Muscle of leg (tissue), 16 donors: ENCODE measurements at places on chromosomes 16 and 17. TPM values are rescaled to one million over a fixed set of nuclear protein-coding genes. Genes with fewer than 3 reads are reported as not detected.
A peak's percentile ranks its signal among the peaks of the same experiment; 100 is the strongest.

Gene TAC4
- 1.5 TPM for polyA plus RNA-seq

Gene PMP22
- 183 TPM for polyA plus RNA-seq

Gene ACSM2A
- polyA plus RNA-seq = 0.61 TPM

Gene CD300H
- polyA plus RNA-seq = not detected

Gene VKORC1
- polyA plus RNA-seq = 61.3 TPM

Gene PLSCR3
- 28.3 TPM for polyA plus RNA-seq

Gene ADAMTS18
- 1.3 TPM for polyA plus RNA-seq

Gene RABEP2
- 14.9 TPM for polyA plus RNA-seq

Gene PYDC1
- polyA plus RNA-seq = not detected

Gene BICDL2
- polyA plus RNA-seq = not detected

Gene TBC1D3C
- not detected for polyA plus RNA-seq

Gene PLA2G15
- 21.0 TPM for polyA plus RNA-seq

Gene ADORA2B
- polyA plus RNA-seq = 3.8 TPM

Gene GPRC5B
- 78.8 TPM for polyA plus RNA-seq

Gene ZP2
- 0.31 TPM for polyA plus RNA-seq

Gene NBR1
- polyA plus RNA-seq = 52.2 TPM

Gene PKMYT1
- polyA plus RNA-seq = 16.0 TPM

Gene HOXB13
- not detected for polyA plus RNA-seq

GRCh38 chr17:57515662-57516211 is 229.4 kb downstream of the CCDC182 start:
- DNase-seq = no peak

GRCh38 chr16:77462894-77463293 is 28.1 kb upstream of the ADAMTS18 start:
- no peak for DNase-seq

GRCh38 chr16:88966986-88967829 is 9.8 kb downstream of the CBFA2T3 start:
- no peak for DNase-seq

- DNase-seq = no peak
Measured at GRCh38 chr16:85990861-85991301, 91.9 kb downstream of the IRF8 start.

- DNase-seq = peak; percentile 74
Measured at GRCh38 chr16:69239851-69240250, 52.9 kb downstream of the SNTB2 start.

GRCh38 chr17:32267690-32268205 is 2.1 kb downstream of the RHBDL3 start:
- no peak for DNase-seq

DNA sequence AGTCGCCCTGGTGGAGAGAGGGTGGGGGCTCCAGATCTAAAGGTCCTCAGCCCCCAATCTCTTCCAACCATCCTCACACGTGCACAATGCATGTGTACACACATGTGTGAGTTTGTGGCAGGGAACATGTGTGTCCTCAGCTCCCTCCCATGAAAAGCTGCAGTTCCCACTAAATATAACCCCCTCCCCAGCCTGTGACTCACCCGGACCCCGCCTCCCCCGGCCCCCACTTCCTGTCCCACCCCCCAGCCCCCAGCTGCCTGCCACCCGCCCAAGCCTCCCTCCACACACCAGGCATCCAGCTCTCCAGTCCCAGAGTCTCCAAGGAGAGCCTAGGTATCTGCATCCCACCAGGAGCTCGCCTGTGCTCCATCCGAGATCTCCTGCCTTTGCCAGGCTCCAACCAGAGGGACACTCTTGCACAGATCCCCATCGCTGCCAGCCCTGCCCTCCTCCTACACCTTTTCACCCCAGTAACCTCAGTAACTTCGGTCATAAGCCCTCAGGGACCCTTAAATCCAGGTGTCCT is 3.9 kb downstream of the DLG4 start:
- peak; percentile 57 for DNase-seq

DNA sequence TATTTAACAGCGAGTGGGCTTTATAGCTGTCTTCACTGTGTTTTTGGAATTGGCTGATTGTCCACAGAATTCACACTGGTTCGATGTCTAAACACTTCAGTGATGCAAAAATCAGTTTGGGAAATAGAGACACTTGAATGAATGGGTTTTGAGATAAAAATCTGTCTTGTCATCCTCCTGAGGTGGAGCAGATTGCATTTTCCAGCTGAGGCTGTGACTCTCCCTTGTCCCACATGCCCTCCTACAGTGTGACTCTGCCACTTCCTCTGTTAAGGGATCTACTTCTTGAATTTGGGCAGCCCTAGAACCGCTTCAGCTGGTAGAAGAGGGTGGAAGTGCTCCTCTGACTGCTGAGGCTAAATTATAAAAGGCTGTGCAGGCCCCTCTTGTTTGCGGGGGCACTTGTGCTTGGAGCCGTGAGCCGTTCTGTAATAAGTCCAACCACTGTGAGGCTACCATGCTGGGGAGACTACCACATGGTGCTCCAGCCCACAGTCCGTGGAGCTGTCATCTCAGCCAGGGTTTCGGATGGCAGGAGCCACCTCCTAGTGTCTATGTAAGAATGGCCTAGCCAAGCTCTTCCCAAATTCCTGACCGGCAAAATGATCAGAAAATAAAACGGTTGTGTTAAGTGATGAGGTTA is 175.9 kb downstream of the SPECC1 start:
- no peak for DNase-seq

- DNase-seq = no peak
Measured at GRCh38 chr17:2799653-2800052, 3.4 kb downstream of the RAP1GAP2 start.

- no peak for DNase-seq
Measured at GRCh38 chr16:19722269-19722952, 4.3 kb downstream of the IQCK start.

DNA sequence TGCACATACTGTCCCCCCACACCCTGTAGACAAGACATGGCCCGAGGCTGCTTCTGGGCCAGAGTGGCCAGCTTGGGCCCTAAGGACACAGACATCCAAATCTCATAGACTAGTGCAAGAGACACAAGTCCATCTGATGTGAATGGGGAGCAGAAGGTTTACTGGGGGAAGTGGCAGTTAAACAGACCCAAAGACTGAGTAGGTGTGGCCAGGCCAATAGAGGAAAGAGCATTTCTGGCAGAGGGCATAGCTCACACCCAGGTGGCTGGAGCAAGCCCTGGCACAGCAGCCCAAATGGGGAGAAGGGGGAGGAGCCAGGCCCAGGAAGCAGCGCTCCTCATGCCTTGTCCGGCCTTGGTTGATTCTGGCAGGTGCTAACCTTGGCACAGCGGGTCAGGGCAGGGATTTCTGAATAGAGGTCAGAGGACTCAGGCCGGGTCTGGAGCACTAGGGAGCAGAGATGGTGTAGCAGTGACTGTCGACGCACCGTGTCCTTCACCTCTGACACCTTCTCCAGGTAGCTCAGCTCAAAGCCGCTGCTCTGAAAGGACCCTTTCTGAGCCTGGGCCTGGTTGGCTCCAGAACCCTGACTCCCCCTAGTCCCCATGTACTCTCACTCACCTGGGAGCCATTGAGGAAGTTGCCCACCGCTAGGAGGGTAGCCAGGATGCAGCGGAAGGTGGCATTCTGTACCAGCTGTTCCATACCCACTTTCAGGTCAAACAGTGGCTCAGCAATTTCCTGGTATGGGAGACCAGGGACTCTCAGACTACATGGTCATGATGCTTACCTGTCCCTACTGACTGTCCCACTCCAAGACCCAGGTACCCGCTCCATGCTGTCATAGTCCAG is 4.1 kb downstream of the TMEM208 start:
- DNase-seq = no peak

DNA sequence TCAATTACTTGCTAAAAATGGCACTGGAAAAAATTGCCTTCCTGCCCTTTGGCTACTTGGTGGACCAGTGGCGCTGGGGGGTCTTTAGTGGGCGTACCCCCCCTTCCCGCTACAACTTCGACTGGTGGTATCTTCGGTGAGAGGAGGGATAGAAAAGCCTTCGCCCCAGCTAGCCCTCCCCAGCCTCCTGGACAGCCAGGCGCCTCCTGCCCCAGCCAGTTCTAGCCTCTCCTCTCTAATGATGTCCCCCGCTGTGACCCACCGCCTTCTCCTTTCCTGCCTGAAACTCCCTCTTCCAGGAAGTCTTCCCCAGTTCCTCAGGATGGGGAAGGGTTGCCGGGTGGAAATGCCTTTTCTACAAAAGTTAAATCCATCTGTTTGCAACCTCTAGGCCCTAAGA is 6.2 kb downstream of the ACE start:
- no peak for DNase-seq

DNA sequence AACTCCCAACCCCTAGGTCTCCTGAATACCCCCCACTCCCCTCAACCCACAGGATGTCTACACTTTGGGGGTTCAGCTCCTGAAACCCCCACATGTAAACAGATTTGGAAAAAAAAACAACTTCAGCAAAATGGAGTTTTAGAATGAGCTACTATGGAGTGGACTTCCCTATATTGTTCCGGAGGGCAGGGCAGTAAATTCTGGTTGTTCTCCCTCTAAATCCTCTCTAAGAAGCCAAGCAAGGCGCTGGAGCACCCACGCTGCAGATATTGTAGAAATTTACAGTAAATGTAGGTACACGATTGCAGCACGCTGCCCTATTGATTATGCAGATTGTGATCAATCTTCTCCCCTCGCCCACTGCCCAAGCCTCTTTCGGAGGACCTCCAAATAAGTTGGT is 8.5 kb upstream of the ZFHX3 start:
- DNase-seq = peak; percentile 37

- no peak for DNase-seq
Measured at GRCh38 chr16:3824121-3824795, 56.3 kb downstream of the CREBBP start.

DNA sequence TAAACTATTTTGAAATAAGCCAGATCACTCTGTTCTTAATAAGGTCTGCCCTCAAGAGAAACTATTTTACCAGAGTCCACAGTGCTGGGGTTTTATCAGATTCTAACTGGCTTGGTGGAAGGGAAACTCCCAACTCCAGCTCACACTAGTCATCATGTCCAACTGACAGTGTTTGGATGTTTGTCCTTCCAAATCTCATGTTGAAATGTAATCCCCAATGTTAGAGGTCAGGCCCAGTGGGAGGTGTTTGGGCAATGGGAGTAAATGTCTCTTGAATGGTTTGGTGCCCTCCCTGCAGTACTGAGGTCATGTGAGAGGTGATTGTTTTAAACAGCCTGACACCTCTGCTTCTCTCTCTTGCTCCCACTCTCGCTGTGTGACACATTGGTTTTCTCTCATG is 1301.0 kb upstream of the CDH8 start:
- DNase-seq = no peak

DNA sequence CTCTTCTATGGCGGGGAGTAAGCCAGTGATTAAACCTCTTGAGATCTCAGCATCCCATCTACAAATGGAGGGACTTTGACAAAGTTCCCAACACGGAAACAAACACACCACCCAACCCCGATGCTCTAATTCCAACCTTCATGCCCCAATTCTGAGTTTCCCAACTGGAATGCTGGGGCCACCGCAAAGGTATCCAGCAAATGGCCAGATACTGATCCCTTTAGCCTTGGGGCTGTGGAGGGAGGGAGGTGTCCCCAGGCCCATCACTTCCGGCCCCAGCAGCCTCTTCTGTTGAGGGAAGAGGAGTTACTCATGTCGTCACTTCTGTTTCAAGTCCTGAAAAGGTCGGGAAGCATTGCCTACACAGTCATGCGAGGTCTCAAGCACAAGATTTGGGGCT is 154.8 kb upstream of the RPH3AL start:
- DNase-seq = no peak

GRCh38 chr17:72479113-72479512 is 358.3 kb downstream of the SOX9 start:
- DNase-seq = no peak

DNA sequence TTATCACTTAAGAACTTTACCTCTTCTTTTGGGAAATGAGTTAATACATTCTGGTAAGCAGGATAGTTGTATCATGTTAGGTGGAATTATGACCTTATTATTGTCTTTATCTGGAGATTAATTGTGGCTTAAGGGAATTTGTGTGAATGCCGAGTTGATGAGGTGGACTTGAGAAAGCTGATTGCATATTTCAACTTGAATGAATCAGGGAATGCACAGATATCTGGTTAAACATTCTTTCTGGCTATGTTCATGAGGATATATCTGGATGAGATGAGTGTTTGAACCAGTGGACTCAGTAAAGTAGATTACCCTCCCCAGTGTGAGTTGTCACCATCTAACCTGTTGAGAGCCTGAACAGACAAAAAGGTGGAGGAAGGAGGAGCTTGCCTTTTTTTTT is 326.1 kb upstream of the GOT2 start:
- no peak for DNase-seq

GRCh38 chr17:4947411-4948165 is 742 bp downstream of the PFN1 start:
- DNase-seq = peak; percentile 82

- DNase-seq = no peak
Measured at GRCh38 chr16:53888222-53888621, 184.3 kb downstream of the FTO start.

GRCh38 chr17:19757536-19758180 is 9.6 kb upstream of the ALDH3A1 start:
- DNase-seq = no peak

GRCh38 chr16:6751191-6751590 is 581.5 kb upstream of the RBFOX1 start:
- DNase-seq = peak; percentile 4

GRCh38 chr16:12600536-12601256 is 203.0 kb downstream of the CPPED1 start:
- DNase-seq = no peak

DNA sequence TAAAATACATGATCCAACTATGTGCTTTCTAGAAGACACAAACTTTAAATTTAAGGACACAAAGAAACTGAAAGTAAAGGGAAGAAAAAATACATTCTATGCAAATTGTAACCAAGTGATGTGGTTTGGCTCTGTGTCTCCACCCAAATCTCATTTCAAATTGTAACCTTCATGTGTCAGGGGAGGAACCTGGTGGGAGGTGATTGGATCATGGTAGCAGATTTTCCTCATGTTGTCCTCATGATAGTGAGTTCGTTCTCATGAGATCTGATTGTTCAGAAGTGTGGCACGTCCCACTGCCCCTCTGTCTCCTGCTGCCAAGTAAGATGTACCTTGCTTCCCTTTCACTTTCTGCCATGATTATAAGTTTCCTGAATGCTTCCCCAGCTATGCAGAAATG is 15.0 kb downstream of the OR1A1 start:
- no peak for DNase-seq

GRCh38 chr16:6573577-6573976 is 759.1 kb upstream of the RBFOX1 start:
- DNase-seq = peak; percentile 4

GRCh38 chr17:29622337-29623282 is at the start of gene CORO6:
Gene CORO6 (minus strand): TSS chr17:29622912. CDS start chr17:29621421, 1,491 bp downstream.
- DNase-seq = peak; percentile 69

DNA sequence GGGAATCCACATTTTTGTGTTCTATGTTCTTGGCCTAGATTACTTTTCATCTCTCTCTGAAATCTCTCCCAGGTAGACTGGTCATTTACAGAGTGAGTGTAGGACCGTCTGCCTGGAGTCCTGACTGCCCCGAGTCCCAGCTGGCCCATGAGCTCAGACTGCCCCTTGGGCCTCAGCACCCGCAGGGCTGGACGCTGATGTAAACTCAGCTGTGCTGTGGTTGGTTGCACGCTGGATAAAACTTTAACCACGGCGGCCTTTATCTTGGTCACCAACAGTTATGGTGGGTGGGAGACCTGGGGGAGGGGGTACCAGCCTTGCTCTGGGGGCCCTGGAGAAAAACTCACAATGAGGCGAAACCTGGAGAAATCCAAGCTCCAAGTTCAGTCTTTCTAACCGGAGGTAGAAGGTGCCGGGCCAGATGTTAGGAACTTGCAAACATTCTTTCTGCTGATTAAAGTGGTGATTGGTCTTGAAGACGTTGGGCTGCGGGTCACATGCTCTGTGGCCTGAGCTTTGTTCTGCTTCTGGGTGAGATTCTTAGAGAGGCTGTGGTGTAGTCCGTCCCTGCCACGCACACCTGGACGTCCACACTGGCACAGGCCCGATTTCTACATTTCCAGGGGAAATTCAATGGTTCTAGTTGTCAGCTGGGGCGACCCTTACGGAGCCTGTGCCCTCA is 6.9 kb downstream of the METRNL start:
- no peak for DNase-seq
